ENCODE measurements at places on chromosomes 4 and X.
A peak's percentile ranks its signal among the peaks of the same experiment; 100 is the strongest.

- no peak for DNase-seq
These were observed 166.1 kb upstream of the NUDT6 start for GRCh38 chr4:123088501-123088900.

- no peak for DNase-seq
These were observed 36.1 kb downstream of the NSG1 start for GRCh38 chr4:4422856-4423499.

DNA sequence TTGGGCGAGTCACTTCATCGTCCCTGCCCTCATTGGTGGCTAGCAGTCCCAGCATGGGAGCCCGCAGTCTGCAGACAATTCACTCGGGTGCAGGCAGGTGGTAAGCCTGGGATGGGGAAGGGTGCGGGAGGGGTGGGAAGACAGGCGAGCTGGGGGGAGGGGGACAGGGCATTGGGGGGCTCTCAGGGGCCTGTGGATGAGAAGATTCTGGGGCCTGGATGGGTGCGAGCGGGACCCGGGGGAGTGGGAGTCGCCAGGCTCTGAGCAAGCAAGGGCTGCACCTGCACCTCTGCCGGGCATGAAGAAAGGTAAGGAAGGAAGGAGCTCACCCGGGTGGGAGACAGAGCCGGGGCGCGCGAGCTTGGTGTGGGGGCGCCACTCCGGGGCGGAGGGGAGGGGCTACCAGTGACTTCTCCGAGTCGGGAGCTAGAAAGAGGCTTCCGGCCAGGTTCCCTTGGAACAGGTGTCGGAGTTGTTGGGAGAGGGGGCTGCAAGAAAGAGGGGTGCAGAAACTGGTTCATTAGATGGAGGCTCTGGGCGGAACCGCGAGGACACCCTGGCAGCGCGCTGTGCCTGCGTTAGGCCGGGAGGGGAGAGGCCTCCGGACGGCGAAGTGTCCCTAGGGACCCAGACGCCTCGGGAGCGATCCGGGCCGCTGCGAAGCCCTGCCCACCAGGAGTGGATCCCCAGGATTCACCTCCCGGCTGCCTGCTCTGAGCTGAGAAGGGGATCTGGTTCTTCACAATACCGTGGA, 103.4 kb upstream of the PDLIM3 start:
- no peak for DNase-seq

- no peak for DNase-seq
These were observed 245.6 kb downstream of the THOC2 start for GRCh38 chrX:123487236-123487635.

DNA sequence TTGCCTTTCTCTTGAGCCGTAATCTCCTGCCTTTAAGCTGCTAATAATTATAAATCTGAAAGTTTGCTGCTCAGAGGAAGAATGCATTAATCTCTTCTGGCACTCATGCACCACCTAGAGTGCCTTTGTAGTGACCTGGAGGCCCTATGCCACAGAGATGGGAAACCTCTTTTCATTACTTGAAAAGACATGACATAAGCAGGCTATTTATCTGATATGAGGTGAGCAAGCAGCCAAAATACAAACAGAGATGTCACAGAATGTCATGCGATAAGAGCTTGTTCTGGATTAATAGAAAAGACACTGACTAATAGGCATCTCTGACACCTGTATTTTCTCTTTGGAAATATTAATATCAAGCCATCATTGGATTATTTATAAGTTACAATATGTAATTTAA, 42.3 kb downstream of the GABRB1 start:
- no peak for DNase-seq

- no peak for DNase-seq
These were observed 71.9 kb downstream of the NAA11 start for GRCh38 chr4:79253924-79254323.

- peak; percentile 12 for DNase-seq
These were observed at the start of gene ELF4 for GRCh38 chrX:130110379-130111219. Gene ELF4 (minus strand): TSS chrX:130110497. CDS start chrX:130081330, 29,167 bp downstream.

DNA sequence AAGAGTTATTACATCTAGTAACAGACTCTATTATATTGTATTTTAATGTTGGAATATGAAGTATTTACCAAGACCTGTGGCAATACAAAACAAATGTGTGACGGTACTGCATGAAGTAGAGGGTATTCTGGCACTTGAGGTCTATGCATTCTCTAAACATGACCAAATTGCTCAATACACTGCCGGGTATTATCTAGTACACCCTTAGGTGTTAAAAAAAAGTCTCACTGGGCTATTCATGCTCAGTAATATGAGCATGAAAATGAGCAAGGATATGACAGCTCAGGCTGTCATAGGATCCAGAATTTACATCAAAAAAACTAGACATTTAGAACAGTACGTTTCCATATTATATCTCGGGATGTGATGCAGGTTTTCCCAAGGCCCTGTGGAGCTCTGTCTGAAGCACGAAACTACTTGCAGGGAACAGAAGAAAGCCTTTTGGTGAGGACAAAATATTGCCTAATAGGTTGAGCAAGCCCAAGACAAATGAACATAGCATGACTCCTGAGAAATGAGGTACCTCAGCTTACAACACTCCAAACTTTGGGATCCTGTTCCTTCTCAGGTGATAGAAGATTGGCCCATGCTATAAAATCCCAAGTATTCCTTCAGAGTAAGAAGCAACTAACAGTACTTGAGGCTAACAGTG, 74.1 kb upstream of the MAOA start:
- no peak for DNase-seq
